ENCODE measurements at places on chromosomes 1 and 21.

- DNase-seq, result peak; percentile 49
Observed at GRCh38 chr1:210400043-210400840, 71.5 kb downstream of the HHAT start.

- no peak for DNase-seq
Observed at GRCh38 chr1:99623554-99623953, 22.4 kb upstream of the PALMD start.

DNA sequence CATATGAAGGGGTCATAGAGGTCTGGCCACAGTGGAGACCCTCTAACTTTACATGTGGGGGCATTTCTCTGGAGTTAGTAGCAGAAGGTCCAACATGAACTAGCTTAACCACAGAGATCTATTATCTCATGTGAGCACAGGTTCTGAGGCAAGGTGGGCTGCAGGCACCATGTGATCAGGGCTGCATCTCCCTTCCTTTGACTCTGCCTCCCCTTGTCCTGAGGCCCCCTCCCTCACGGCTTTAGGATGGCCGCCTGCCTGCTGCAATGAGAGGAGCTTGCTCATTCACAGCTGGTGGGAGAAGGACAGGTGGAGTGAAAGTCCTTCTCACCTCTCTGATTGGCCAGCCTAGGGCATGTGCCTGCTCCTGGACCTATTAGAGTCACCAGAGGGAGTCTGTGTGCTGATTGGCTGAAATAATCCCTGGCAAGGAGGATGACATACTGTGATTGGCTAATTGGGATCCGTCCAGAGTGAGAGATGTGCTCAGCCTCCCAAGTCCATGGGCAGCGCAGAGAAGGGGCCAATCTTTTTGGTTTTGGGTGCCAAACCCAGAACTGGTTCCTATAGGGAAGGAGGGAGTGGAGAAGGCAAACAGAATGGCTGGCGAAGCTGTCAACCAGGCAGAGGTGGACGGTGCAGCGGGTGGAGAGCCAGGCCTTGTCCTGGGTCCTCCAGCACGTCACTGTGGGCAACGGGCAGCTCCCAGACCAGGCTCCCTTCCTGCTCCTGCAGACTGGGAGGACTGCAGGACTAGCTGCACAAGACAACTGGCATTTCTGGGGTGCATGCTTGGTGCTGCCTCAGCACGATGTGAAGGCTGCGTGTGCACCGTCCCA lies 39.4 kb upstream of the C1orf174 start:
- DNase-seq, result no peak

DNA sequence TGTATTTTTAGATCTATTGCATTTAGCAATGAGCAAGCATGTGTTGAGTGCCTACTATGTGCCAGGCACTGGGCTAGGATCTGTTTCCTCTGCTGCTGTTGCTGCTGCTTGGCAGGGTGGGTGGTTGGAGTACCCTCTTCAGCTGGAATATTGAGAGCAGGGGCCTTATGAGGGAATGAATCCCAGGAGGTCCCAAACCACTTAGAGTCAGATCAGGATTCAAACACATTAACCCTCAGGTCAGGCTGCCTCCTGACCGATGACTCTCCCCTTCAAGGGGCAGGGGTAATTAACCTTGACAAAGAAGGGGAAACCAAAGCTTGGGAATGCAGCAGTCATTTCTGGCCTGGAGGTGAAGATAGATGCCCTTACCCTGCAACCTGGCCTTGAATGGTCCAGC lies 138.0 kb downstream of the IGSF21 start:
- DNase-seq, result no peak

GRCh38 chr1:176617881-176618280 lies 154.9 kb downstream of the PAPPA2 start:
- DNase-seq, result no peak

DNA sequence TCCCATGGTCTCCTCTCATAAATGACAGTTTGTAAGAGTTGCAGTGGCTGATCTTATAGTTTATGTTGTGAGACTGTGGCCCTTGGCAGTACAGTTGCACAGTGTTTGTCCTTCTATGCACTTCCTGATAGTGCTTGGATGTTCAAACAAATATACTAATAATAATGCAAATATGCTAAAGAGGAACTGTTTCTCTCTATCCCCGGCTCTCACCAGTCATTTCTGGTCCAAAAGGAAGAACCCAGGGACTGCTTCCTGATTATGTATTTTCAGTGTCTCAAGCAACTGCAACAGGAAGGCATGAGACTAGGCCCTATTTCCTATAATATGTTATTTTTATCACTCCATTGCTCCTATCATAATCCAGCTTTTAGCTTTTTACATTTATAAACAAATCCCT lies 17.0 kb upstream of the SUCO start:
- no peak for DNase-seq

DNA sequence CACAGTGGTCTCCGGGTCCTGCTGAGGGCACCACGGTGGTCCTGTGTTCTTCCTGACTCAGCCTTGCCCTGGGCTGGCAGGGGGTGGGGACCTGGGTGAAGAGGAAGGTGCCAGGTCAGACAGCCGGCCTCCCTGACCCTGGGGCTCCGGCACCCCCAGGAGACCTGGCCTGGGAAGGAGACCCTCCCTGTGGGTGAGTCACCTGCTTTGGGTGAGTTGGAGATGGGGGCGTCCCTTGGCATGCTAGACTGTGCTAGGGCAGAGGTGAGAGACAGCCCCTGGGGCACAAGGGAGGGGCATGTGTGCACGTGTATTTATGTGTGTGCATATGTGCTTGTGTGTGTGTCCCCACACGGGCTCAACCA lies 23.4 kb downstream of the SPSB1 start:
- no peak for DNase-seq

DNA sequence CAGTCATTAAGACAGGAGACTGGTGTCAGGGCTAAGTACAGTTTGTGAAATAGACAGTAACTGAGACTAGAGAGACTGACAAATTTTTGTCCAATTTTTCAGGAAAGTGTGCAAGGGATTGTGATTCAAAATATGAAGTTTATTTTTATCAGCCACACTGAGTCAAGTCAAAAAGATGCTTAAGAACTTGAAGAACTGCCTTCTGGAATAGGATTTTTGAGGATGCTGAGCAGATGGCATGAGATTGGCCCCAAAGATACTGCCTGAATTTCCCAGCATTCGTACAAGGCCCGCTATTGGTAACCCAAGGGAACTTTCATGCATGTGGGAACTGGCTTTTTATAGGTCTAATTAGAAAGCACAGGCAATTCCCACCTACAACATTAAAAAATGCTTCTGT lies 610.0 kb downstream of the LMO4 start:
- no peak for DNase-seq

DNA sequence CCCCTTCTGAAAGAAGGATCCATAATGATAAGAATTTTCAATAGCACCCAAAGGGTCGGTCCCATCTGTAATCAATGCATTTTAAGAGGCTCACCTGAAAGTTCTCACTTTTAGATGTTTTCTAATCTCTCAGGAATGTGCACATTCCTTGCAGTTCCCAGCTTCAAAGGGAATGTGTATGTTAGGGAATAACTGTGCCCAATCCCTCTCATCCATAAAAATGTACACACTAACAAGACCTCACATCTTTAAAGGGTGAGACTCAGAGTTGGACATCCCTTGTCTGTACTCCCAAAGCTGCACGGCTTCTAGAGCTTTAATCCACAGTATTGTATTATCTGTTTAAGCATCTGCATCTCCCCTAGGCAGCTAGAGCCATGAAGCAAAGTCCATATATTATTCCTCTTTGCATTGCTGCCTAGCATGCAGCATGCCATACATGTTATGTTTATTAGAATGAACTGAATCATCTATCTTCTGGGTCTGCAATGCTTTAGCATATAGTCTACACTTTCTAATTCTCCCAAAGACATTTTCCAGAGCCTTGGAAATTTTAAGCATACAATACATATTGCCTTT lies 9.3 kb upstream of the CCN1 start:
- DNase-seq, result no peak

DNA sequence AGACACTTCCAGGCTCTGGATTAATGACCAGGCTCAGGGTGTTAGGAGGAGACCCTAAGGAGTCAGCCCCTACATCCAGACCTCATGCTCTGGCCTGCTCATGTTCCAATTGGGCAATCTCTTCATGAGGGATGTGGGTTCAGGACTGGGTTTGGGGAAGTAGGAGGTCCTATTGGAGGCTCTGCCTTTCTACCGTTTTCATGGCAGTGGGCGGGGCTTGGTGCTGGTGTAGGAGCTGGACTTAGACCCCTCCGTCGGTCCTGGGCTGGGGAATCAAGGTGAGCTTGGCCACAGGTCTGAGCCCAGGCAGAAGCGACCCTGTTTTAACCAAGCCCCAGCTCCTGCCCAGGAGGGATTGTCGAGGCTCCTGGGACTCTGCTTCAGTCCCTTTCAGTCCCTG lies 123.4 kb downstream of the PRDM16 start:
- DNase-seq, result no peak

- DNase-seq, result no peak
Observed at GRCh38 chr1:94803517-94804441, 16.4 kb upstream of the SLC44A3 start.

- no peak for DNase-seq
Observed at GRCh38 chr21:45449658-45450422, 44.9 kb downstream of the COL18A1 start.

DNA sequence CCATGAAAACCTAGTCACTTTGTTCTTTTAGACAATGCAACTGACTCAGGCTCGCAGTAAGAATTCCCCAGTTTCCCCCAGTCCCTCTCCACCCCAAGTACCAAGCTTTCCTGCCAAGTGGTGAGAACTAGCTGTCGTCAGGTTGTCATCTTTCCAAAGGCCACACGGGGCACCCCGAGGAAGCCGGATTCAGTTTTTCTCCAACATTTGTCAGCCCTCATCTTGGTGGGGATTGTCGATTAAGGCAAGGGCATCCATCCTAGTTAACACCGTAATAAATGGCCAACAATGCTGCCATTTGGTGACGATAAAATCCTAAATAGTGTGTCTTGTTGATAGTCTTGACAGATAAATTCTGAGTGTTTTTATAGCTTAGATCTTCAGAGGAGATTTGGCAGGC lies 55.9 kb upstream of the PROX1 start:
- no peak for DNase-seq

DNA sequence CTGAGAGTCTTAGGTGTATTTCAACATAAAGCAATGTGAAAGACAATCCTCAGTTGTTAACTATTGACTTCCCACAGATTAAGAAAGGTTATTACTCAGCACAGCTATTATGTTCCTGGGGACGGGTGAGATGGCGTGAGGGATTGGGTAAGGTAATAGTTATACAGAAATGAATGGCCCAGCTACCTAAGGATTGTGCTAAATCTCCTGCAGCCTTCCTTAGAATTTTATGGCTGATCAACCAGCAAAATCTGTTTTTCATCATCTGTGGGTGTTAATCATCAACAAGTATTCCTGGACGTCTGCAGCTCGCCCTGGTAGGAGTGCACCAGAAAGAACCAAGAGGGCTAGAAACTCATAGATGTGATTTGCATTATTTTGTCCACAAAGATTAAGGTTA lies 146.0 kb upstream of the IVNS1ABP start:
- DNase-seq, result no peak

GRCh38 chr1:178060789-178061556 lies 32.9 kb upstream of the RASAL2 start:
- DNase-seq, result no peak

DNA sequence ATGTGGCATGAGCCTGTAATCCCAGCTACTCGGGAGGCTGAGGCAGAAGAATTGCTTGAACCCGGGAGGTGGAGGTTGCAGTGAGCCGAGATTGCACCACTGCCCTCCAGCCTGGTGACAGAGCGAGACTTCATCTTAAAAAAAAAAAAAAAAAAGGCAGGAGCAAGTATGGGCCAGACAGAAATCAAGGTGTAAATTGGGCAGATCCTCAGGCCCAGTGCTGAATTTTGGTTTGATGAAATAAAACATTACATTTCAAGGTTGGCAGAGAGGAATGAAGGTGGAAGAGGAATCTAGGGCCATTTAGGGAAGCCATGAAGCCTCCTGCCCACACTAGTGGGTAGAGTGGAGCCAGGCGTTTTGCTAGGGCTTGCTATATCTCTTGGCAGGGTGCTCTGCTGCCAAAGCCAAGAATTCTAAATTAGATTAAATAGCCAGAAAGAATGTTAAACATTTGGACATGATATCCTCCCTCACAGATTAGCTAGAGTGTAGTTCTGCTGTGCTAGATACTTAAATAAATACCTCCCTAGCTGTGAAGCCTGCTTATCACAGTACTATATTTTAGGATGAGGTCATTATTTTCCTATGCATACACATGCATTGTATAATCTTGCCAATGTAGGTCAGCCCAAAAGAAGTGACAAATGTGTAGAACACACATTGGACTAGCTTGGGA lies 16.6 kb upstream of the LGALS8 start:
- no peak for DNase-seq

- no peak for DNase-seq
Observed at GRCh38 chr1:17429183-17429582, 10.3 kb downstream of the RCC2 start.

DNA sequence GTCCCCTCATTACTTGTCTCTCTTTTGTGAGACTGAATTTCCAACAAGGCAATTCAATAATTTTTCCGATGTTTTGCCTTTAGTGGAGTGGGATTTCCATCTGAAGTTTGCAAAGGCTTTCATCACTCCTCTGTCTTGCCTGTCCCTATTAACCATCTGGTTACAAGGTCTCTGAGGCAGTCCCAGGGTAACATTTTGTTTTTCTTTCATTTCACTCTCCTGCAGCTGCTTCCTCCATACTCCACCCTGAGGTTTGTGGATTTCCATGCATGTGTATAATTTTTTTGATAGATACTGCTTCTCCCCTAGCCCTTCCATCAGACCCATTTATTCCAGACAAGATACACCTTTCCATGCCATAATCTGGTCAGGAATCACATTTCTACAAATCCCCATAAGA lies 366.8 kb downstream of the PTBP2 start:
- DNase-seq, result no peak

- DNase-seq, result no peak
Observed at GRCh38 chr1:246005067-246005466, 502.0 kb downstream of the SMYD3 start.

DNA sequence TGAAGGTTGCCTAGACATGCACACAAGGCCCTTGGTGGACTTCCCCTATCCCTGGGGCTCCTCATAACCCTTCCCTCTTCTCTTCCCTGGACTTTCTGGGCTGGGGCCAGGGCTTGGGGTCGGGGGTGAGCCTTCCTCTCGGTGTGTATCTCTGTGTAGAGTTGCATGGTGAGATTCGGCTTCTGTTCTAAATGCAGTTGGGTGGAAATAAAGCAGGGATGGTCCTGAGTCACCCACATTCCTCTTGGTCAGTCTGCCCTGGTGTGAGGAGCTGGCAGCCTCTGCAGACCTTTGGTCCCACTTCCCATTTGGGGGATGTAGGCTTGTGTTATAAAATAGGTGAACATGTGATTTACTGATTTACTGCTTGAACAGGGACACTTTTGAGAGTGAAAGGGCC lies 38.0 kb downstream of the ADARB1 start:
- no peak for DNase-seq

- no peak for DNase-seq
Observed at GRCh38 chr1:47618830-47619229, 181.0 kb downstream of the FOXD2 start.

GRCh38 chr1:220700556-220701179 lies 10.5 kb downstream of the C1orf115 start:
- no peak for DNase-seq

DNA sequence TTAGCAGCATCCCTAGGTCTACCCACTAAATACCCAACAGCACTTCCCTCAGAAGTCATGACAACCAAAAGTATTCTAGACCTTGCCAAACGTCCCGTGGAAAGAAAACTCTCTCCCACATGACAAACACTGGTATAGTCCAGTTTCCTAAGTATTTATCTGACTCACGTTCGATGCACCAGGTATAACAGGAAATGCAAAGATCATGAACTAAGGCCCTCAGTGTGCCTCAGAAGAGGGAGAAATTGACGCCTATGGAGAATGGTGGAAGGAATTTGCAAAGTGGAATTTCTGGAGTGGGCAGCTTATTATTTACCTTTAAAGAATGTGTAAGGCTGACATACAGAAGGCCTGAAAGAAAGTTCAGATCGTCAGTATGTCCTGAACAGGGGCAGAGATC lies 523.6 kb upstream of the DAB1 start:
- DNase-seq, result no peak
